LNCaP clone FGC (cell line): ENCODE measurements at places on chromosomes 11 and 22.
A peak's percentile ranks its signal among the peaks of the same experiment; 100 is the strongest.

DNA sequence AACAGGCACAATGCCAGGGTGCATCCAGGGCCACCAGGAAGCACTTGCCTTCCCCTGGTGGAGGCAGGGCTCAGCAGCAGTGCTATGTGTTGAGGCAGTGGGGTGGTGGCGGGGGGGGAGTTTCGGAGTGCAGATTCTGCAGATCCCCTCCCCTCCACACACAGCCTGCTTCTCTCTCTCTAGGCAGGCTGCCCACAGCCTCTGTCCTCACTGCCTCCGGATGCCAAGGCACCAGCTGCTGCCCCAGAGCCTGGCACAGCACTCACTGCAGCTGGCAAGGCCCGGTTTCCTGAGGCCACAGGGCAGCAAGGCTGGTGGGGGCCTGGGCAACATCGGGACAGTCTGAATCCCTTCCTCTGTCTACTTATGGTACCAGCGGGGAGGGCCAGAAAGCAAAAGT, 35.8 kb downstream of the NRXN2 start:
- no peak for DNase-seq

- peak; percentile 86 for DNase-seq
Observed at GRCh38 chr11:75328426-75329277, 22.8 kb downstream of the ARRB1 start.

GRCh38 chr11:59216641-59217564, 4.2 kb upstream of the MPEG1 start:
- no peak for DNase-seq

GRCh38 chr11:1667121-1667850, 29.7 kb upstream of the KRTAP5-6 start:
- no peak for DNase-seq

DNA sequence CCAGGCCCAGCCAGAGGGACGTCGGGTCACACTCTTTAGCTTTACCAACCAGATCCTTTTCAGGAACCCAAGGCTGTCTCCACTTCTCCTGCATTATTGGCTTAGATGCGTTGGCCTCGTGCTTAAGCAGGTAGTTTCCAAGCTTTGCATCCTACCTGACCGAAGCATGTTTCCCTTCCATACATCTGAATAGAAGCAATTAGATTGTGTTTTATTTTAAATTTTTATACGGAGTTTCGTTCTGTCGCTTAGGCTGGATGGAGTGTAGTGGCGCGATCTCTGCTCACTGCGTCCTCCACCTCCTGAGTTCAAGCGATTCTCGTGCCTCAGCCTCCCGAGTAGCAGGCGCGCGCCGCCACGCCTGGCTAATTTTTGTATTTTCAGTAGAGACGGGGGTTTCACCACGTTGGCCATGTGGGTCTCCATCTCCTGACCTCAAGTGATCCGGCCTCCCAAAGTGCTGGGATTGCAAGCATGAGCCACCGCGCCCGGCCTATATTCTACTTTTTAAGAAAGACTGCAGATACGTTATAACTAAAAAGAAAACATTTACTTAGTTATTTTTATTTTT, 677 bp downstream of the DYNC2H1 start:
- no peak for DNase-seq

DNA sequence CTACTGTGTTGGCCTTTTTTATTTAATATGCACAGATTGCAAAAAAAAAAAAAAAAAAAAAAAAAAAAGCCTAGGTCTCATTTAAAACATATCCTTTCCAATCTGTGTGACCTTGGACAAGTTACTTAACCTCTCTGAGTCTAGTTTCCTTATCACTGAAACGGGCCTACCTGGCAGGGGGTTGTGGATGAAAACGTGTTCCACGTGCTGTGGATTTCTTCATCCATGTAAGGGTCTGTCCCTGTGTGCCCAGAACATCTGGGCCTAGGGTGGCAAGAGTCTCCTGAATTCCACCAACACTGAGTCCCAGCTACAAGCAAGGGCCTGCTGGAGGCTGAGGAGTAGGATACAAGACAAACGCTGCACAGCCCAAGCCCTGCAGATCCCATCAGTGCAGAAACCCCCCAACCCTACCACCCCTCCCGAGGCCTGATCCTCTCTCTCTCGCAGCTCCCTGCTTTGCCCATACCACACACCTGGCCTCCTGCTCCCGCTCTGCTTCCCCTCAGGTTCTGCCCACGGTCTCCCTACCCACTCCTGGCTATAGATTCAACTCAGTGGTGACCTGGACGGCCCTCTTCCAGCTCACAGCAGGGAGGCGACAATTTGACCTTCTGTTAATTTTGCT, 4.7 kb upstream of the GNAZ start:
- DNase-seq, result no peak

DNA sequence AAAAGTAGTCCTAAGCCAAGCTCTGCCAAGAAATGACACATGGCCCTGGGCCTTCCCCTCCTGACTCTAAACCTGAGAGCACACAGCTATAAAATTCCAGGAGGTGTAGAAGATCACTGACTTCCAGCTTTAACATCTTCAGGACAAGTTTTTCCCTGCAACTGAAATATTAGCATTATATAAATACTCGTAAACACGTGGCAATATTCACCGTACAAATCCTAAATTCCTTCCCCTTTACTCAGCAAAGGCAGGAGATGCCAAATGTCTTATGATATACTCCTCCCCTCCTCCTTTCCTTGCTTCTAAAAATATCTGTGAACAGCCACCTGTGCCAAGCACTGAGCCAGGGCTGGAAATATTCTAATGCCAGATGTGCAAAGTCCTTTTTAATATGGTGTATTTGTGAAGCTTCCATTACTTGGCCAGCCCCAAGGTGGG, 194.0 kb downstream of the LARGE1 start:
- DNase-seq, result peak; percentile 11

- no peak for DNase-seq
Observed at GRCh38 chr11:45037434-45038005, 86.8 kb upstream of the TP53I11 start.
